SW 1271 (cell line): ENCODE measurements at places on chromosomes 2 and 18.

DNA sequence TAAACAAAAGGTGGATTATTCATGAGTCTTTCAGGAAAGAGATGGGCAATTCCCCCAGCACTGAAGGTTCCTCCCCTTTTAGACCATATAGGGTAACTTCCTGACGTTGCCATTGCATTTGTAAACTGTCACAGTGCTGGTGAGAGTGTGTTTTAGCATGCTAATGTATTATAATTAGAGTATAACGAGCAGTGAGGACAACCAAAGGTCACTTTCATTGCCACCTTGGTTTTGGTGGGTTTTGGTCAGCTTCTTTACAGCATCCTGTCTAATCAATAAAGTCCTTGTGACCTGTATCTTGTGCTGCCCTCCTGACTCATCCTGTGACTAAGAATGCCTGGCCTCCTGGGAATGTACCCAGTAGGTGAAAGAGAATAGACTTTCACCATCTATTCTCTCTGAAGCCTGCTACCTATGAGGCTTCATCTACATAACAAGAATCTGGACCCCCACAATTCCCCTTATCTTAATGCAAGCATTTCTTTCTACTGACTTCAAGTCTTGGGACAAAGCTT, 148.7 kb downstream of the CABLES1 start:
- peak; percentile 75 for DNase-seq

DNA sequence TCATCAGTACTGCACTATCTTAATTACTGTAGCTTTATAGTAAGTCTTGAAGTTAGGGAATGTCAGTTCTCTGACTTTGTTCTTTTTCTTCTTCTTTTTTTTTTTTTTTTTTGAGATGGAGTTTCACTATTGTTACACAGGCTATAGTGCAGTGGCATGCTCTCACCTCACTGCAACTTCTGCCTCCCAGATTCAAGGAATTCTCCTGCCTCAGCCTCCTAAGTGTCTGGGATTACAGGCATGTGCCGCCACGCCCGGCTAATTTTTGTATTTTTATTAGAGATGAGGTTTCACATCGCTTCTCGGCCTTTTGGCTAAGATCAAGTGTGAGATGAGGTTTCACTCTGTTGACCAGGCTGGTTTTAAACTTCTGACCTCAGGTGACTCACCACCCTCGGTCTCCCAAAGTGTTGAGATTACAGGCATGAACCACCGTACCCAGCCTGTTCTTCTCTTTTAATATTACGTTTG, 41.9 kb upstream of the TANC1 start:
- no peak for DNase-seq

- no peak for DNase-seq
Observed at GRCh38 chr18:49839012-49839411, 25.7 kb upstream of the ACAA2 start.

GRCh38 chr2:188965563-188965962, 8.6 kb upstream of the COL3A1 start:
- no peak for DNase-seq

- DNase-seq: no peak
Observed at GRCh38 chr2:27322301-27322765, 564 bp downstream of the MPV17 start.

DNA sequence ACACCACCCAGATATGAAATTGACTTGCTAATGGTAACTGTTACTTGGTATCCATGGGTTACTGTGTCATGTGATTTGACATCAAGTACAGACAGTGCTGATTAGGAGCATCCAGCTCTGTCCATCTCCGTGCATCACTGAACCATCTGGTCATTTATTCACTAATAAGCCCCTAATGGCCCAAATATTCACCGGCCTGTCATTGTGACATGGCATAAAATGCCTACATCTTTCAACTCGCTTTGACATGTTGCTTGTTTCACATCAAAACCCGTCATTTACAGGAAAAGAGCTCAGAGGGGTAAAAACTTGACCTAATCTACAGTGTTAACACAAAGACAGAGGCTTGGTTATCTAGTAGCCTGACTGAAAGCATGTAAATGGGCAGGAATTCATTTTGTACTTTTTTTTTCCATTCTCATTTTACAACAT, 308.9 kb upstream of the ATP5MC3 start:
- DNase-seq: no peak
